Fibroblast of skin of right biceps (primary cell): ENCODE measurements at places on chromosomes 16 and 17.

- no peak for DNase-seq
Observed at GRCh38 chr17:52134641-52135040, 23.9 kb downstream of the CA10 start.

- no peak for DNase-seq
Observed at GRCh38 chr17:73740370-73740769, 96.1 kb upstream of the SDK2 start.

DNA sequence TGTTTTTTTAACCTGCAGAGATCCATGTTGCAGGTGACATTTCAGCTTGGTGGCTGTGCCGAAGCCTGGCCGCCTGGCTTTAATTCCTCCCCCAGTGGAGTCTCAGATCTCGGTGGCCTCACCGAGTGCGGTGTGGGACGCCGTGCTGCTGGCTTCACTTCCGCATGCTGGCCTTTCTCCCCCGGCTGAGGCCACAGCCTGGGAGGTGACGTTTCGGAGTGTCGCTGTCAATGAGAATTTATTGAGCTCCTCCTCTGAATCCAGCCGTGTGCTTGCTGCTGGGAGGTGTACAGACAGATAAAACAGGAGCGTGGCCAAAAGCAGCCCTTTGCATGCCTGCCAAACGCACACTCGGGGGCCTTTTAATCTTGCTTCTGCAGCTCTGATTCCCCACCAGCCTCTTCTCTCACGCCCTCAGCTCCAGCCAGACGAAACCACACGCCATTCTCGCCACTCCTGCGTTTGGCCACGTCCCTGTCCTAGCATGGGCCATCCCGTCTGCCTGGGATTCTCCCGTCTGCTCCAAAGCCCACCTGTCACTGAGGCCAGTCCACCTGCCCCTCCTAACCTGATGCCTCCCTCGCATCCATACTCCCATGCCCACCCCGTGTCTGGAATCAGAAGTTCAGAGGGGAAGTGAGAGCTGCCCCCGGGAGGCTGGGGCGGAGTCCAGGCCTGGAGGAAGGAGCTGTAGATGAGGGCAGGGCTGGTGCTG lies 3.6 kb downstream of the GSE1 start:
- DNase-seq = no peak

- DNase-seq = no peak
Observed at GRCh38 chr16:11792410-11793241, 4.4 kb downstream of the ZC3H7A start.

- no peak for DNase-seq
Observed at GRCh38 chr17:78127888-78128550, 536 bp downstream of the TMC6 start.

GRCh38 chr16:60299241-60299776 lies 1565.2 kb upstream of the GOT2 start:
- DNase-seq = no peak

- DNase-seq = no peak
Observed at GRCh38 chr17:79799174-79799537, 2.3 kb upstream of the CBX8 start.

GRCh38 chr16:72066747-72067146 lies 3.7 kb downstream of the HPR start:
- peak; percentile 15 for DNase-seq
